ENCODE measurements at places on chromosomes 5 and 9.

DNA sequence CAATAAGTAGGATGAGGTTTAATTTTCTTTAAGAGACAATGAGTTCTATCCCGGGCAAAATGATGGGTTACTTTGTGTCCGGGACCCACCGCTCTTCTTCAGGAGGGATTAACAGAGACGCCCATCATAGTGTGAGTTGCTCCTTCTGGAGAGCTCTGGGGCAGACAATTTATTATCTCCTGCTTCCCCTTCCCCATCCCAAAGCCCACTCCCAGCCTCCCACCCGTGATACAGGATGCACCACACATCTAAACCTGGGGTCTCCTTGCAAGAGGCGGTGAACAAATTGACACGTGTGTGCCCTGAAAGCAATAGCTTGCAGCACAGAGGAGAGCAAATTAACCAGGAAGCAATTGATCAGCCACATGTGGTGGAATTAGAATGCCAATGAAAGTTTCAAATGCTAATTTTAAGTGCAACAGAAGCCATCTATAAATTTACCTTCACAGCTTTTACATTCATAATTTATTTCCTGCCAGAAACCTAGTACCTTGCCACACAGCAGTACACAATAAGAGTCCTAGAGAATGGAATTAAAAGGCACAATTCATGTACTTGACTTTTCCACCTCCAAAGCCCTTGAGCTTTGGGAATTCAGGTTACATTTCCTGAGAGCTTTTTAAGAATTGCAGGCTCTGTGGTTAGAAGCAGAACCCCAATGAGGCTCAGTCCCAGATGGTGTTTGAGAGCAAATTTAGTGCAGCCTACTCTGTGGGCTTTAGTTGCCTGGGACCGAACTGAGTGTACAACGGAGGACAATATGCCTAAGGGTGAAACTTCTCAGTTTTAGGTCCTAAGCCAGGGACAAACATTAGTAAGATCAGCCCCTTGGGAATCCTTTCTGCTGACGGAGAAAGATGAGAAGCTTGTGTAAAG is 399.6 kb downstream of the MED10 start:
- DNase-seq = no peak

DNA sequence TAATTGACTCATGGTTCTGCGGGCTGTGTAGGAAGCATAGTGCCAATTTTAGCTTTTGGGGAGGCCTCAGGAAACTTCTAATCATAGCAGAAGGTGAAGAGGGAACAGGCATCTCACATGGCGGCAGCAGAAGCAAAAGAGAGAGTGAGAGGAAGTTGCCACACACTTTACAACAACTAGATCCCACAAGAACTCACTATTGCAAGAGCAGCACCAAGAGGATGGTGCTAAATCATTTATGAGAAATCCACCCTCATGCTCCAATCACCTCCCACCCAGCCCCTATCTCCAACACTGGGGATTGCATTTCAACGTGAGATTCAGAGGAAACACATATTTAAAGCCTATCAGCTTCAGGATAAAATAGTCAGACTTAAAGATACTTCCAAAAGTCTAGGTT is 36.1 kb upstream of the LPAR1 start:
- DNase-seq = no peak

GRCh38 chr5:135631391-135631790 is 52.6 kb upstream of the CXCL14 start:
- DNase-seq = no peak

GRCh38 chr9:98432134-98432533 is 176.7 kb upstream of the TBC1D2 start:
- DNase-seq = no peak

DNA sequence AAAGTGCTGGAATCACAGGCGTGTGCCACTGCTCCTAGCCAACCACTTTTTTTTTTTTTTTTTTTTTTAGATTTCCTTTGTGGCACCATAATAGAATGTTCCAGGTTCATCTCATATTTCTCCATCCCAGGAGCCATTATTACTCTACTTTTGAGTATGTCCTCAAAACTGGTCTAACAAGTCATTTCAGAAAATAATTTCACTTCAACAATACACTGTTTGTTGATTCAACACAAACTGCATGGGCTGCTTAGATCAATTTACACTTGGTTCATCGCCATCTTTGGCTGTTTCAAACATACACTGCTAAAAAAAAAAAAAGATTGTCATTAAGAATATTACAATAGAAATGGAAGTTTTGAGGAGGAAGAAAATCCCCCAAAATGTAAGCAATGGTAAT is 57.9 kb downstream of the CSNK1A1 start:
- DNase-seq = no peak

- DNase-seq = no peak
These were observed 553.7 kb downstream of the ZNF608 start for GRCh38 chr5:124192716-124193115.
